ENCODE measurements at places on chromosomes 5 and 9. TPM values are rescaled to one million over a fixed set of nuclear protein-coding genes. Genes with fewer than 3 reads are reported as not detected.

The RABGAP1 gene
- 57.4 TPM for total RNA-seq

The MEF2C gene
- total RNA-seq: 67.2 TPM

- no peak for DNase-seq
Observed at GRCh38 chr5:39169081-39169480, 50.3 kb downstream of the FYB1 start.

GRCh38 chr5:120599576-120599975, 135.5 kb downstream of the PRR16 start:
- no peak for DNase-seq
